NCI-H187 treated with DMSO at 0.1 percent for 48 hours (cell line): ENCODE measurements at places on chromosomes 2 and 18.

GRCh38 chr2:54858021-54858681 lies 134.7 kb downstream of the EML6 start:
- DNase-seq = no peak

GRCh38 chr2:67399144-67399543 lies 2.0 kb downstream of the ETAA1 start:
- DNase-seq = no peak

- DNase-seq = peak; percentile 17
These were observed 1.2 kb downstream of the ST3GAL5 start for GRCh38 chr2:85887566-85888019.

DNA sequence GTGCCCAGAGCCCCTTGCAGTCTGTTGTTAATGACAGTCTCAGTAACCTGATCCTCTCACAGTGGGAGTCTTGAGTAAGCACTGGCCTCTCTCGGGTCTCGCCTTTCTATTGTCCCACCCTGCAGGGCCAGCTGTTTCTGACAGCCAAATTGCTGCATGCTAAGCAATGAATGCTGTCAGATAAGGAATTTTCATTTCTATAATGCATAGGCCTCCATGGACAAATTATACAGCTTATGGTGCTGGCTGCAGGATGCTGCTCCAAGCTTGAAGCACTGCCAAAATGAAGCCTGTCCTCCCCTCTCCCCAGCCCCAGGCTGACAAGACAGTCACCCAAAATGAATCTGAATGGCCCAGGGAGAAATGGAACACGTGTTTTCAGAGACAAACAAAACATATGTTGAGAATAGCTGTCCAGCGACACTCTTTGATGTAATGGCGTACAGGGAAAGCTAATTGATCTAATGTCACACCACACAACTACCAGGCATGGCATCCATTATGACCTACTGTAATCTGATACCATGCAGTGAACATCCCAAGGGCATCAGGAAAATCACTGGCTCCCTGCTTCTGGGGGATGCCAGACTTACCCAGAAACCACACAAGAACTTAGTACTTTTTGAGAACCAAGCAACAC lies 36.8 kb downstream of the ACVR1 start:
- peak; percentile 71 for DNase-seq

DNA sequence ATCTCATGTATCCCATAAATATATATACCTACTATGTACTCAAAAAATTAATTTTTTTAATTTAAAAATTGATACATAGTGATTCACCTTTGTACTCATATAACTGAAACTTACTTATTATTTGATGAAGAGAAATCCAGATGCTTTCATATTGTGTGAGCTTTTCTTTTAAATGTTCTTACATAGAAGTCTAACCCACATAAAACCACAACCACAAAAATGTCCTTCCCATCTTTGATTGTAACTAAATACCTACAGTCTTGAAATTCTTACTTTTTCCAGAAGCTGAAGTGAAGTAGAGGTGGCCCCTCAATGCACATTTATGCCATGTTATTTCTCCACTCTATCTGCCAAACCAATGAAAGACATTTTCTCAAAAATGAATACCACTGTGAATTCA lies 117.9 kb upstream of the COL5A2 start:
- DNase-seq = no peak

- DNase-seq = no peak
These were observed 7.7 kb downstream of the LOXL3 start for GRCh38 chr2:74546004-74546403.

DNA sequence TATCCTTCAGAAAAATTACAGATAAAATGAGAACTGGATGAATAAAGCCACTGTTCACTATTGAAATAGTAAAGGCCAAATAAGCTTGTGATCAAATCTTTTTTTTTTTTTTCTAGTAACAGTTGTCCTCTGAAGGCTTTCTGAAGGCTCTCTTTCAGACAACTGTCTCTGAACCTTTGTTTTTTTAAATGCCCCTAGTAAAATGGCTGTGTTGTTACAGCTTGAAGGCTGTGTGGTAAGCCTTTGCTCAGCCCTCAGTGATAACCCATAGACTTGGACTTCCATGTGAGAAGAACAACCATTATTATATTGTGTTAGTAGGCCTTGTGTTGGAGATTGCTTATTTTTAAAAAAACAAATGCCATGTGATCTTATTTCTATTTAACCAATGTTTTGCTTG lies 17.6 kb downstream of the FMNL2 start:
- DNase-seq = no peak

- no peak for DNase-seq
These were observed 31.9 kb downstream of the HS1BP3 start for GRCh38 chr2:20618886-20619521.

- DNase-seq = no peak
These were observed 253.1 kb upstream of the PXDN start for GRCh38 chr2:1997409-1997808.

GRCh38 chr2:30022444-30023071 lies 101.2 kb upstream of the ALK start:
- no peak for DNase-seq

GRCh38 chr2:62934517-62934916 lies 116.1 kb upstream of the OTX1 start:
- no peak for DNase-seq

DNA sequence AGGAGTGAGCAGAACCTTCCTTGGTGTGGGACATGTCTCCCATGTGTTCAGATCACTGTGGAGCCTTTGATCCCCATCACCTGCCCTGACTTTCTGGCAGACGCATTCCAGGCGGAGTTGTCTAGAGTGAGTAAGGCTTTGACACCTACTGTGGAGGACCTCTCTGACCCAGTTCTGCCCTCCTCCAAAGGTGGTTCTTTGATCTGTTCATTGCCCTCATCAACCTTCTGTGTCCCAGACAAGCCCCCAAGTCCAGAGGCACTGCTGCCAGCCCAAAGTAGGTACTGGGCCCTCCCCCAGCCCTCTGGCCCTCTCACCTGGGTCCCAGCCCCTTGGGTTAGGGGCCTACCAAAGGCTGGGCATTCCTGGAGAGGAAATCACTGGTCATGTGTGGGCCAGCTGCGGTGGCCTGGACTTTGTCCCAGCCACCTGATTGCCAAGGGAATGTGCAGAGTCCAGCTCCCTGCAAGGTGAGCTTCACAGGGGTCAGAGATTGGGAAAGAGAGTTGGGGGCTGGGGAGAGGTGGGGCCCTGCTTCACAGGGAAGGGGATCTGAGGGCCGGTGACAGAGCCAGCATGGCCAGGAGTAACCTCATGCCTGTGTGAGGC lies 12.1 kb upstream of the FAHD2A start:
- DNase-seq = no peak

DNA sequence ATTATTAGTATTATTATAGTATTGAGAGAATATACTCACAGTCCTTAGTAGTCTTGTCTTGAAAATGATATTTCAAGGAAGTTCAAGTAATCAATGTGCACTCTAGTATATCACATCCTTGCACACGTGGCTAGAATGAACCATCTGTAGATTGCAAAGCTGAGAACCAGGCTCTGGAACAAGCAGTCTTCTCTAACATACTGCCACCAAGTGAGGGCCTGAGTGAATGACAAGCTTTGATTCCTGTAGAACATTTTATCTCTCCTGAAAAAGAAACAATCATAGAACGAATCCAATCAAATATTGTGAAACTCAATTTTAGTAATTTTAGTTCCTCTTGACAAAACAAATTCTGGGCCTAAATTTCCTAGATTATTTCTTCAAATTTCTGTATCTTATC lies 55.3 kb upstream of the SULT1C3 start:
- no peak for DNase-seq

DNA sequence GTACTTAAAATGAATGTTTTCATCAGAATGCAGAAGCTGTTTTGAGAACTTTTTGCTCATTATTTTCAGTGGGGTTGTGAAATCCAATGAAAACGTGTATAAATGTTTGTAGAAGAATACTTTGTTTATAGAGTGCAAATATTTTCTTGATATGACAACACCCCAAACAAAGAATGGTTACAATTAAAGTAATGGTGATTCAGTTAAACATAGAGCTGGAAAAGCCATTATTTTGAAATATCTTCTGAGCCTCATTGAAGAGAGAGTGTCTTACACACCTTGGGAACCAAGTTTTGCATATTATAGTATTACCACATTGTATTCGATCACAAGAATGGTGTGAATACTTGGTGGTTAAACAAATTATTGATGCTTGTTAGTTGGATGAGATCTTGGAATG lies 48.7 kb downstream of the SPTBN1 start:
- DNase-seq = no peak

GRCh38 chr2:235496239-235496621 lies 2.4 kb downstream of the AGAP1 start:
- no peak for DNase-seq

- DNase-seq = no peak
These were observed 57.3 kb upstream of the ALPP start for GRCh38 chr2:232321156-232321816.

DNA sequence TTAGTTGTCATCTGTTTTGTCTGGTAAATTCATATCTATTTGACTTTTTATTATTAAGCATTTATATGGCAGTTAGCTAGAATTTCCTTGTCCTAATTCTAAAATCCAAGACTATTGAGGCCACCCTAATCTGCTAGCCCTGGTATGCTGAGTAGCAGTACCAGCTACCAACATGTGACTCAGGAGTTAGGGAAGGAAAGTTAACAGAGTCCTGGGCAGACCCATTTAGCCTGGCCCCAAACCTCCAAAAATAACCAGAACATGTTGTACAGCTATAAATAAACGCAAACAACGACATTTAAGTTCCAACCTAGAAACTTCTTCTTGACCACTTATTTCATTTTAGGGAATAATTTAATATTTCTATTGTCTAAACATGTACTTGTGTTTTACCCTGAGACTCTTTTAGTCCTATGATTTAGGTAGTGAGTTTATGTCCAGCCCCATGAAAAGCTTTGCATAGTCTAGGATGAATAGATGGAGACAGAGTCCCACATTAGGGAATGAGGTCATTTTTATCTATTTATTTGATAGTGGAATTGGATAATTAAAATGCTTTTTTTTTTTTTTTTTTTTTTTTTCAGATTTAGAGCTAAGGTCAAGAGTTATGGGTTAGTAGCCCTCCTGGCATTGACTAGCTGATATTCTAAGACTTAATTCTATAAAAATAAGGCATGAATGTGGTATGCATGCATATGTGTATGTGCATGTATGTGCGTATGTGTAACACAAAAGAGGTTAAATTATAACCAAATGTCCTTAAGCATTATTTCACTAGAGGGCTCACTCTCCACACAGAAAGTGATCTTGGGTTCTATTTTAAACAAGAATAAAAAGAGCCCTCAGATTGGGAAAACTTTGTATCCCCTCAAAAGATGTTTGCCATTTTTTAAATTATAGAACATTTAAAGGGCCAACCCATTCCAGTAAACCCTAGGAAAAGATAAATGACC lies 160.1 kb upstream of the MAPRE2 start:
- DNase-seq = no peak

DNA sequence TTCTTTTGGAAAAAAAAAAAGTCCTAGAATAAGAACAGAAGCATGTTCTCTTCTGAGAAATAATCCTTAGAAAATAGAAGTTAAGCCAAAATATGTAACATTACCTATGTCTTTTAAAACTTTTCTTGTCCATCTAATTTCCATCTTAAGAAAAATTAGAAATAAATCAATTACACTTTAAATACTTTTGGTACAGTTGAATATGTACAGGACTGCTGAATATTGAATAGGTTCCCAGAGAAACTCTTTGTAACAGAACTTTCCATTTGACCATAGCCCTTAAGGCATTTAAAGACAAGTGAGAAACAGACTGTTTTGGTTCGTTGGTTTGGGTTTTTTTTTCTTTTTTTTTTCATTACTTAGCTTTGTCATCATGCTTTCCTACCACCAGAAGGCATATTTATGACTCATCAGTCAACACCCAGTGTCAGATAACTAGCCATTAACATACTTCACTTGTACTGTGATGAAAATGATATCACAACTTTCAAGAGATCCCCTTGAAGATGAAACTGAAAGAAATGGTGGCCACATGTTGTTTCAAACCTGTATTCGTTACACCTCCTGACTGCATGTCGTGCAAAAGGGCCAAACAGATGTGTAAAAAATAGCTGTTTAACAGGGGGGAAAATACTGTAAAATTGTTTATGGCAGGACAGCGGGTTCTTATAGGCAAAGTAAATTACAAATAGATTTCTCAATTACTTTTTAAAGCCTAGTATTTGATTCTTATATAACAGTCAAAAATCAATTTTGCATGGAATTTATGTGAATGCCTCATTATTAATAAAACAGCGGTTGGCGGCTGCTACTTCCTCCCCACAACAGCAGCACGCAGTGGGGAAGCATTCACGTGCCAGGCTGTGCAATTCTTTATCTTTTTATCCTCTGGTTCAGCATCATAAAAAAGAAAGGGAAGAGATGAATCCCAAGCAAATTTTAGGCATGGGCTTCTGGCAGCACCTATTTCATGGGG lies 280.7 kb upstream of the HNRNPA3 start:
- DNase-seq = no peak

GRCh38 chr18:45493830-45494229 lies 121.4 kb upstream of the SLC14A2 start:
- DNase-seq = no peak

DNA sequence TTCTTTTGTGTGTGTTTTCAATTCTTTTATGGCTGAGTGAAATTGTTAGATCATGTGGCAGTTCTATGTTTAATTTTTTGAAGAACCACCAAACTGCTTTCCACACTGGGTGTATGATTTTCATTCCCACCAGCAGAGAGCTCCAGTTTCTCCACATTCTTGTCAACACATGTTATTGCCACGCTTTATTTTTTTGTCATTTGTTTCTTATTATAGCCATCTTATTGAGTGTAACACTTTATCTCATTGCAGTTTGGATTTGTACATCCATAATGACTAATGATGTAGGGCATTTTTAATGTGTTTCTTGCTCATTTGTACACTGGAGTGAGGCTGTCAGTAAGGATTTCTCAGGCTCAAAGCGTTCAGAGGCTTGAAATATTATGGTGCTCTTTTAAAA lies 184.2 kb downstream of the PIEZO2 start:
- no peak for DNase-seq

- no peak for DNase-seq
These were observed 167.4 kb downstream of the THSD7B start for GRCh38 chr2:136932700-136933099.

DNA sequence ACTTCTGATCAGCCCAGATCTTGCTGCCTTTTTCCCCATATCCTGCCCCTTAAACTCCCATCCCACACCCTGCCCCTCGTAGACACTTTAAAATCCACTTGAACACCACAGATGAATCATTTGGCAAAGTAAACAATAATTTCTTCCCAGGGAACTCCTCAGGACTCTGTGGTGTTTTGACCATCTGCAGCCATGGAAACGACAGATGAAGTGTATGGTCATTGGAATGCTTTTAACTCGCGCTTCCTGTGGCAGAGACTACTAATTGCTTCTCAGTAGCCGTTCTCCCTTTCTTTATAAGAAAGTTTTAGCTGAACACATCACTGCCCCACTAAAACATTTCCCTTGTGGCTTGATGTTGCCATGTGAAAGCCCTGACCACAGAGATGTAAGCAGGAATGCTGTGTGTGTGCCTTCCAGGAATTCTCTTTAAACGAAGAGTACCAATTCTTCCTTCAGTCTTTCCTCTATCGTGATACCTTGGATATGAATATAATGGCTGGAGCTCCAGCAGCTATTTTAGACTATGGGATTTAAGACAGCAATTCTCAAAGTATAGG lies 92.7 kb upstream of the PARD3B start:
- peak; percentile 12 for DNase-seq
